ENCODE measurements at places on chromosomes 6 and 20.

DNA sequence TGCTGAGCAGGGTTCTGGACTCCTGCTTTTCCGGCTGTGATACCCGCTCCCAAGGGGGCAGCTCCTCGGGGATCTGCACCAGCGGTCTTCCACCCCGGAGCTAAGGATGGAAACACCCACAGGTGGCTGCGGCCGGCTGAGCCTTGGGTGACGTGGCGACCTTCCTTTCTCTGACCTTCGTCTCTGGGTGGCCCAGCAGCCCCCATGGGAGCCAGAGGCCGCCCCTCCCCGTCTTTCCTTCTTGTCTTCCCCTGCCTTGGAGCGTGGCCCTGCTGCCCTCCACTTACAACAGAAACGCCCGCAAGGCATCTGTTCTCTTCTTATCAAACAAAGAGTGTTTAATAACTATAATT lies 405.7 kb downstream of the TAF4 start:
- no peak for DNase-seq

DNA sequence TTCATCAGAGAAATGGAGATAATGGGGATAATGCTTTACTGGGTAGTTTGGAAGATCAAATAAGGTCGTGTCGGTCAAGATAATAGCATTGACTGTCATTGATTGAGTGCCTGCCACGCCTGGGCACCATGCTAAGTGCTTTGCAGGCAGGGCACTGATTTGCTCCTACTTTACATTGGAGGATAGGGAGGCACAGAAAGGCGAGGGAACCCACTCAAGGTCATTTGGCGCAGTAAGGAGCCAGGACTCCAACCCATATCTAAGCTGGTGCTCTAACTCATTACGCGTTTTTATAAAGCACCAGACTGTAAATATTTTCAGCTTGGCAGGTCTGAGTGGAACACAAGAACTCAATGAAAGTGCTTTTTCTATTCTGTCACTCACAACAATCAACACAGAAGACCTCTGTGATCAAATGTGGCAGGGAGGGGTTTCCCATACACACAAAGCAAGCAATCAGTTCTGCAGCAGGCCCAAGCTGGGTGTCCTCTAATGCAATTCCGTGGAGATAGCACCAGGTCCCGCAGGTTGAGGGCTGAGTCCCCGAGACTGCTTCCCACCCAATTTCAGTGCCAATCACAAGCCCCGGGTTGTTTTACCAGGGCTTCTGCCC lies 373.6 kb downstream of the CDH26 start:
- no peak for DNase-seq

DNA sequence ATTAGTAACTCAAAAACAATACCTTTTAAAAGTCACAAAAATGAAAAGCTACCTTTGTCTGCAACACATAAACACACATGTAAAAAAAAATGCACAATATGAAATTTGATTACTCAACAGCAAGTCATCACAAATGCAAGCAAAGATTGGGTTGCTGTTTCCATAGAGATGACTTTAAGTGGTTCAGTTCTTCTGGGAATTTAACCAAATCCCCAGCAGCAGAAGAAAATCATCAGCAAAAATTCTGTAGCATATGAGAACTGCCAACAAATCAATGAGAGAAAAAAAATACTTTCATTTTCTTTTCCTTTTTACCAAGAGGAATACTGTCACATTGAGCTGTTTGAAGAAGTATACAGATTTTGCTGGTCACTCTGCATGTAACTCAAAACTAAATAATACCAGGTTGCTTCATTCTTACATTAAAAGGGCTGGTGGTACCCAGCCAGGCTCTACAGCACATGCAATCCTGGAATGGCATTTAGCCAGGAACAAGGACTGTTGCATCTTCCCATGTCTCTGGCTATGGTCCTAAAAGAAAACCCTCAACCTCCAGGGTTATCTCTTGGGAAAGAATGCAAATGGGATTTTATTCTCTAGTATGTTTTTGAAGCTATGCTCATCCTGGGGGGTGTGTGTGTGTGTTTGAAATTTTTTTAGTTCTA lies 158.3 kb downstream of the OPRM1 start:
- peak; percentile 23 for DNase-seq

DNA sequence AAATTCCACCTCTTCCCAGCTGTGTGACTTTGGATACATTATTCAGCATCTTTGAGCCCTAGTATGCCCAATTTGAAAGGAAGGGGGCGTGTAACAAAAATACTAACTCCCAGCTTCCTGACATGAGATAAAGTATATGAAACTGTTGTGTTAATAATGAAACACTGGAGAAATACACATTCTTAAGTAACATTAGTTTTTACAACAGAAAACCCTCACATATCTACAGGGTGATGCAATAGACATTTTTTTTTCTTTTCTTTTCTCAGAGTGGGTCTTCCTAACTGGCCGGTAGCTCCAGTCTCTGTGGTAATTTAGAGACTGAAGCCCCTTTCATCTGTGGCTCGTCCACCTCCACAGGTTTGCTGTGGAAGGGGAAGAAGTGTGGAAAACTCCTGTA lies 79.5 kb downstream of the CD83 start:
- DNase-seq, result no peak

DNA sequence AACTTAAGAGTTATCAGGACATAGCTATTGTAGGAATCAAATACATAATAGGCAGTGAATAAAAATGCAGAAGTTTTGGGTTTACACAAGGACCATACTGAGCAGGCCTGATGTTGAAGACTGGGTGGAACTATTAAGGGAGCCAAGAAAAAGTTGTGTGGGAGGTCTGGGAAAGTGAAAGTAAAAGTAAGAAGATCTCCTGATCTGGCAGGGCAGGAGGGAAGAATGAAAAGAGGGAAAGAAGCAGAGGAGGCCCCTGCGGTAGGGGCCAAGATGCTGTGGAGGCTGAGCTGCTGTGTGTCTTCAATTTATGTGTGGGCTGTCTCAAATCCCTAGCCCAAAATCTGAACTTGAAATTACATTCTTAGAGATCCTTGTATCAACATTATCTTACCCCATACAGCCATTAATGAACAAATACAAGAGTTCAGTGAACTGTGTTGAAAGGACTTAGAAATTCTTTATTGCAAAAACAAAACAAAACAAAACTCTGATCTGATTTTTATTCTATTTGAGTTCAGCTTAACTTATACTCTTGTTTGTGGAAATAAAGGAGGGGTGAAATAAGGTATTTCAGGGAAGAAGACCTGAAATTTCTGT lies 1183.8 kb downstream of the HACE1 start:
- DNase-seq, result peak; percentile 16

DNA sequence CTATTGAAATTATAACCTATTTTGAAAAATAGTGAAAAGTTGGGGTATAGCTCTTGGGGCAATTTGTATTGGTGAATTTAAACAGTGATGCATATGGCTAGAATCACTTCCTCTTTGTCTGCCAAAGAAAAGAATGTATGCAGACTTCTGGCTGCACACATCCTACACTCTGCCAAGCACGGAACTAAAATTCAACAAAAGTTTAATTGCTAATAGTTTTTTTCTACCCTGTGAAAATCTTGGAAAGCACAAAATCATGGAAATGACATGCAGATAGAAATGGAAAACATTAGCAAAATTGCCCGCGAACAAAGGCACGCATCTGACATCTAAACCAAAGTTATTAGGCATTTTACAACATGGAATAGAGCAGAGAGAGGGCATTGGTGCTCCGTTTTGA lies 106.4 kb upstream of the PDE10A start:
- no peak for DNase-seq

GRCh38 chr6:81777586-81778268 lies 25.2 kb upstream of the TENT5A start:
- DNase-seq, result no peak

DNA sequence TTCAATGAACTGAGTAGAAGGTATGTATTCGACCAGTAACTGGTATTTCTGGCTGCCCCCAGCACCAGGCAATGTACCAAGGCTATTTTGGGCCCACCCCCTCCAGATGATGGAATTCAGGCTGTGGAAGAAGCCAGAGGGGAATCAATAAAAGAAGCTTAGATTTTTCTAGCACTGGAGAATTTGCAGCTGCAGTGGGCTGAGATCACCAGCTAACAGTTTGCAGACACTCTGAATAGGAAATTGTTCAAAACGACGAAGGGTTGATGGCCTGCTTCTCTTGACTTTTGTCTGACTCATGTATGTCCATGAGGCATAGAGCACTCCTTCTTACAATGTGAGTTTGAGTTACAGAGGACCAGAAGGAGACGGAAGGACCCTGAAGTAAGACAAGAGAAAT lies 32.4 kb upstream of the FBXO9 start:
- DNase-seq, result peak; percentile 38

- no peak for DNase-seq
These were observed 805.8 kb upstream of the GJE1 start for GRCh38 chr6:141326925-141327324.

DNA sequence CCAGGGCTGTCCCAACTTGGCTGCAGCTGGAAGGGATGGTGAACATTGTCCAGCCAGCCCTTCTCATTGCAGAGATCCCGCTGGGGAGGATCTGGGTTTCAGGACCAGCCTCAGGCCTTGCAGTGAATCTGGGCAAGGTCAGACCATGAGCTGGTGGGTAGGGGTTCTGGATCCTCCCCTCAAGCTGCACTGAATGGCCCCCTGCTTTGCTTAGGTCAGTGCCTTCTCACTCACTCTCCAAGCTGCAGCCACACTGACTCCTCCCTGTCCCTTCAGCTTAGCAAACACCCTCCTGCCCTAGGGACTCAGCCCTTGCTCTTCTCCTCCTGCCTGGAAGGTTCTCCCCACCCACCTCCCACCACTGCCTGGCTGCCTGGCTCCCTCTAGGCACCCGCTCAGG lies 95.3 kb upstream of the KCNG1 start:
- DNase-seq, result no peak

- no peak for DNase-seq
These were observed 478.8 kb downstream of the CD83 start for GRCh38 chr6:14596410-14596809.

GRCh38 chr20:53917145-53918019 lies 153.0 kb downstream of the BCAS1 start:
- DNase-seq, result no peak

GRCh38 chr6:125101631-125102030 lies 51.9 kb upstream of the TPD52L1 start:
- no peak for DNase-seq

- no peak for DNase-seq
These were observed 185.3 kb upstream of the AGPAT4 start for GRCh38 chr6:161459008-161459615.

DNA sequence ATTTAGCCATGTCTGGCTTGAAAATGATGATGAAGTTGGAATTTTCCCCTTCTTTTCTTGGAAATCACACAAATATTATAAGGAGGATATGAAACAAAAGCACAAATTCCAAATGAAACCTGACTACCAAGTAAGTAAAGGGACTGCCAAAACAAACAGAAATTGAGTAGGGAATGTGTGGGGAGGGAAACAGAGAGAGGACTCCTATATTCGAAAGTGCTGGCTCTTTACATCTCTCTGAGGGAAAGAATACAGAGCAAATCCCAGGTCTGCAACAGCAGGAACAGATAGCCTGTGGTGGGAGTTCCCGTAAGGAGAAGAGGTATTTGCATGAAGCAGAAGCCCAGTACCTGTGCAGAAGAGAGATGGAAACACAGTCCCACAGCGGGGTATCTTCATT lies 583.7 kb downstream of the EPM2A start:
- no peak for DNase-seq

GRCh38 chr6:13918686-13919250 lies 6.0 kb upstream of the RNF182 start:
- DNase-seq, result no peak

DNA sequence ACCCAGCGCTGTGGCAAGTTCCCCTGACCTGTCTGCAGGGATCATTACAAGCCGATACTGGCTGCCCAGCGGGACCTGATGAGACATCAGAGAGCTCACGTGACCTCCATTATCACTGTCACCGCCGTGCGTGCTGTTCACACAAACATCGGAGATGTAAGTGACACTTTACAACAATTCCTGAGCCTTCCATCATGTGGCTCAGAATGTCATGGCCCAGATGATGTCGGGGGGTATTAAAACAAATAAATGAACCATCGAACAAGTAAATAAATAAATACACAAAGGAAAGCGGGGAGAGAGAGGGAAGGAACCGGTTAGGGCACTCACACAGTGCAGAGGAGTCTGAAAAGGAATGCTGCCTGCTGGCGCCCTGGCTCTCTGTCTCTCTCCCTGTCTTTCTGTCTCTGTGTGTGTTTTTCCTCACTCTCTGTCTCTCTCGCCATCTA lies 195.1 kb downstream of the BMP7 start:
- no peak for DNase-seq

- no peak for DNase-seq
These were observed 2.6 kb upstream of the BPIFB4 start for GRCh38 chr20:33076662-33077372.

DNA sequence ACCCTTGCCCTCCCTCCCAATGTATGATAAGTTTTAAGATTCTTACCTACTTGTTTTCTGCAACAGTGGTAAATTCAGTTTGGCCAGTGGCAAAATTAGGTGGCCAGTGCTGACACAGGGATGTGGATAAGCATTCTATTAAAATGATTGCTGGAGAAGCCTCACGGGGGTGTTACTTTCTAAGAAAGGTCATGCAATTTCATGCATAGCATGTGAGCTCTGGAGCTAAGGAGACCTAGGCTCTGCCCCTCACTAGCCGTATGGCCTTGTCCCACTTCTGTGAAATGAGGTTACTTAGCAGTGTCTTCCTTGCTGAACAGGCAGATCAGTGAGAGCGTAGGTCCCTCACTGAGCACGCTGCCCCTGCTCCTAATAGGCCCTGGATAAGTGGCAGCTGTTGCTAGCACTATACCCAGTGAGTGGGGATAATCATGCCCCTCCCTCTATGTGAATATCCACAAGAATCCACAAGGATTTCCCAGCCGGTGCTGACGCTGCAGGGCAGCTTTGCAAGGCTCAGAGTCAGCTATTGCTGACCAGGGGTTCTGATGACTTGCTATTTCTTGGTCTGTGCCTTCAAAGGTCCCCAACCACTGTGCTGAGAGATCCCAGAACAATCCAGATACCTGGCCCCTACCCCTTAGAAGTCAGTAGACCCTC lies 86.5 kb upstream of the MRPS10 start:
- DNase-seq, result no peak

GRCh38 chr6:89375427-89376267 lies 23.1 kb upstream of the UBE2J1 start:
- DNase-seq, result no peak

- DNase-seq, result no peak
These were observed 1424.8 kb upstream of the EYS start for GRCh38 chr6:67131827-67132226.

All from hindlimb muscle (tissue), 1 donor.